H7 (cell line): ENCODE measurements at places on chromosomes 2 and 18.

GRCh38 chr2:888211-888801 is 62.3 kb upstream of the SNTG2 start:
- DNase-seq = no peak

GRCh38 chr18:27223526-27224291 is 38.6 kb upstream of the CHST9 start:
- DNase-seq = peak; percentile 8

DNA sequence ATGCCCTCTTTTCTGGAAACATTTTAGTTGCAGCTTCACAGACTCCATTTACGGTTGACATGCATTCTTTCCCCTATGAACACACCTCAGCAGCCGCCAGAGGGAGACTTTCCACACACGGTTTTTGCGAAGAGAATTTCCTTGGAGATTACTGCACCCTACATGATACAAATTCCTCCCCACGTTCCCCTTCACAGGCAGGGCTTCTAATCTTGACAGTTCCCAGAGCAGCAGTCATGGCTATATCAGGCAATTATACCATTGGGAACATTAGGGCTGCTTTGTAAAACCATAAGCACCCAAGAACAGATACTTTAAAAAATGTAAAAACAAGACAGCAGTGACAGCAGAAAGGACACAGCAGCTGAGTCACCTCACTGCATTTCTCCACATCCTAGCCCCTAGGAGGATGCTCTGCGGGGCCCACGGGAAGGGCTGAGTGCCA is 253.8 kb downstream of the TGIF1 start:
- DNase-seq = peak; percentile 68

DNA sequence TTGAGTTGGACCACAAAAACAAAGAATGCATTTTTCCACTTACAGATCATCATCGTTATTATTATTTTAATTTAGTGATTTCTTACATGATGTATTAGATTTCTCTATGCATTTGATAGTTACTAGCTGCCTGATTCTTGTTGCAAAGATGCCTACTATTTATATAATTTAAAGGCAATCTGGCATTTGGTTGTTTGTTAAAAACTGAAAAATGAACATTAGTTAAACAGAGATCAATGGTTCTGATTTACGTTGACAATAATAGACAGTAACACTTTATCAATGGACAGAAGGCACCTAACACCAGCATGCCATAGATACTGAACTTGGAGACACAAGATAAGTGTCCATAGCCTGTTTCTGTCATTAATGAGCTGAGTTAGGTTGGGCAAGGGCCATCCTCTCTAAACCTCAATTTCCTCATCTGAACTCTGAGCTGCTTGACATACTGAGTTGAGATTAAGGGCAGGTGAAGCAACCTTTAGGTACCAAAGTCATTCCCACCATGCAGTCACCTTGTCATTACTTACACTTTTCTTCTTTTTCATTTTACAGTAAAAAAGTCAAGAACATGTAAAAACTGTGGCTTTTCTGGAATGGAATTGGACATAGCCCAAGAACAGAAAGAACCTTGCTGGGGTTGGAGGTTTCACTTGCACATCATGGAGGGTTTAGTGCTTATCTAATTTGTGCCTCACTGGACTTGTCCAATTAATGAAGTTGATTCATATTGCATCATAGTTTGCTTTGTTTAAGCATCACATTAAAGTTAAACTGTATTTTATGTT is 3.1 kb downstream of the CCL20 start:
- DNase-seq = no peak

DNA sequence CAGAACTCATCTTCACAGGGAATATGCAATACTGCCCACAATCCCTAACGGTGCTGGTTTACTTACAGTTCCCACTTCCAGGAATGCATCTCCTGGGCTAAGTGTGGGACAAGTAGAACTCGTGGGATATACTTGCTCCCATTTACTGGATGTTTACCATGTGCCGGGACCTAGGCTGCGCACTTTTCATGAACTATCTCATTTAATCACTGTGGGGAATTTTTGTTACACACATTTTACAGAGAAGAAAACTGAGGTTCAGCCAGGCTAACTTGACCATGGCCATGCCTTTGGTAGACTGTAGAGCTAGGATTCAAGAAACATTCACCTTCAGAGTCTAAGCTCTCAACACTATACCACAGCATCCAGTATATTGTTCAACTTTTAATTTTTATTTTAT is 24.4 kb upstream of the MBOAT2 start:
- DNase-seq = no peak

- DNase-seq = no peak
These were observed 295.4 kb upstream of the CRIM1 start for GRCh38 chr2:36060133-36060532.

- no peak for DNase-seq
These were observed 163.8 kb upstream of the MYCN start for GRCh38 chr2:15776629-15776919.

- DNase-seq = no peak
These were observed 53.7 kb upstream of the TWSG1 start for GRCh38 chr18:9280849-9281248.

GRCh38 chr2:29270701-29271121 is 155.5 kb downstream of the CLIP4 start:
- DNase-seq = no peak

DNA sequence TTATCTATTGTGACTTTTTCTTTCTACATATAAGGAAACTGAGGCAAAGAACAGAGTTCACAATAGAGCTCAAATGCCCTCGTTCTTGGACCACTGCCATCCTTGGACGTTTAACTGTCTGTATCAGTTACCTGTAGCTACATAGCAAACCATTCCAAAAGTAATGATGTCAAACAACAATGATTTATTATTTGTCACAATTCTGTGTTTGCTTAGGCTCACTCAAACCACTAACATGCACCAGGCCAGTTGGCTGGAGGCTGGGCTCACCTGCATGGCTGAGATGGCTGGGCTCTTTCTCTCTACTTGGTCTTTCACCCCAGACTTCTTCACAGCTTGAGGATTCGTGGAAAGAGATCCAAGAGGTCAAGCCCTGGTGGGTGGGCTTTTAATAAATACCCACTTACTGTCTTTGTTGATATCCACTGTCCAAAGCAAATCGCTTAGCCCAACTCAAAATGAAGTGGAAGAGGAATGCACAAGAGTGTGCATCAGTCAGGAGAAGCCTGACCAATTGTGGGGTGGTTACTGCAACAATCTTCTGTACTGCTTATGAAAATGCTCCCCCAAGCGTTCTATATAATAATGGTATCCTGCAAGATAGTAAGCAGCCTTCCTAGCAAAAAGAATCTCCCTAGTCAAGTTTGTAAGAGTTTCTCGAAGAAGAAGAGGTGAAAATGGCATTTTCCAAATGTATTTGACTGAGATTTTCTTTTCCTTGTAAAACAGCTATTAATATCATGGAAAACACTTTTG is 163.5 kb upstream of the NT5C1B start:
- DNase-seq = no peak

DNA sequence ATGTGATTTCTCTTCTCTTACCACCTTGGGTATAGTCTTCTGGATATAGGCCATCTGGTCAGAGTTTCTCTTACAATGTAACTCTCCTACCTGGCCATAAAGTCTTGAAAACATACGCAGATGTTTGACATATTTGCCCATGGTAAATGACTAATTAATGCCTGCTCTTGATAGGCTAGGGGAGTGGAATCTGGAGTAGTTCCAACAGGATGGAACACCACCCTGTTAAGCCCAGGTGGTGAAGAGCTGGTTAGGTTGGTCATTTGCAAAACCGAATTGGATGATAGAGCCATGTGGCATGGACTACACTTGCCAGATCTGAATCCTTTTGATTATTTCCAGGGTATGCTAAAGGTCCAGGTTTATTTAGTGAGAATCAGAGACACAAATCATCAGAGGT is 36.5 kb downstream of the HADHB start:
- DNase-seq = no peak

- no peak for DNase-seq
These were observed 25.1 kb downstream of the SMYD1 start for GRCh38 chr2:88092773-88093172.

- no peak for DNase-seq
These were observed 47.2 kb downstream of the VAPA start for GRCh38 chr18:9961041-9961440.

DNA sequence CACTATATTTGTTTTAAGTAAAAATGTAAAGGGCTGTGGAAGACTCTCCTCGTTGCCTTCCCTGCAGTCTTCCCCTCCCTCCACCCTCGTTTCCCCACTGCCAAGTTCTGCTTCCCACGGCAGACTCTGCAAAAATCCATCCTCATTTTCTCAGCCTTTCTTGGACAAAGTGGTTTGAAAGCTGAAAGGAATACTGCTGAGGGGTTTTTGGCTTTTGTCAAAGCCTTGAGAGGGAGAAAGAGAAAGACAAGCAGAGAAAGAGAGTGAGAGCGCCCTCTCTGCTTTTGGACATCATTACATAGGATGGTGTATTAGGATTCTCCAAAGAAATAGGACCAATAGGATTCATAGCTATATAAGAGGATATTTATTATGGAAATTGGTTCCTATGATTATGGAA is 455.9 kb upstream of the SOX11 start:
- DNase-seq = peak; percentile 14

GRCh38 chr2:120743657-120744056 is 8.0 kb downstream of the GLI2 start:
- DNase-seq = peak; percentile 45

DNA sequence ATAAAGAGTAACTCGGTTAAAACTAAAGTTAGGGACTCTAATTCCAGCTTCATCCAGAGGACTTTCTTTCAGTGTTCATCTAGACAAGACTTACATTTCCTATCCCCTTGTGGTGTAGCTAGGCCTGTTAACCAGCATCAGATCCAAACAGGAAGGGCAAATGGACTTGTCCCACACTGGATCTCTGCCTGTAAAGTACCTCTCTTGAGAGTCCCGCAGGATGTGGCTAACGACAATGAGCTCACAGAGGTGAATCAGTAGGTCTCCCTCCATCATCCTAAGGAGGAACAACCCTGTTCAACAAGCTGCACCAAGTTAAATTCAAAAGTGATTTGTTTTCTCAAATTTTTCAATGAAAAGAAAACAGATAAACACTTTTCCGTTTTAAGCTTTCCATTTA is 412.3 kb upstream of the RGPD4 start:
- DNase-seq = no peak

GRCh38 chr2:63700271-63700670 is 111.5 kb downstream of the MDH1 start:
- no peak for DNase-seq

DNA sequence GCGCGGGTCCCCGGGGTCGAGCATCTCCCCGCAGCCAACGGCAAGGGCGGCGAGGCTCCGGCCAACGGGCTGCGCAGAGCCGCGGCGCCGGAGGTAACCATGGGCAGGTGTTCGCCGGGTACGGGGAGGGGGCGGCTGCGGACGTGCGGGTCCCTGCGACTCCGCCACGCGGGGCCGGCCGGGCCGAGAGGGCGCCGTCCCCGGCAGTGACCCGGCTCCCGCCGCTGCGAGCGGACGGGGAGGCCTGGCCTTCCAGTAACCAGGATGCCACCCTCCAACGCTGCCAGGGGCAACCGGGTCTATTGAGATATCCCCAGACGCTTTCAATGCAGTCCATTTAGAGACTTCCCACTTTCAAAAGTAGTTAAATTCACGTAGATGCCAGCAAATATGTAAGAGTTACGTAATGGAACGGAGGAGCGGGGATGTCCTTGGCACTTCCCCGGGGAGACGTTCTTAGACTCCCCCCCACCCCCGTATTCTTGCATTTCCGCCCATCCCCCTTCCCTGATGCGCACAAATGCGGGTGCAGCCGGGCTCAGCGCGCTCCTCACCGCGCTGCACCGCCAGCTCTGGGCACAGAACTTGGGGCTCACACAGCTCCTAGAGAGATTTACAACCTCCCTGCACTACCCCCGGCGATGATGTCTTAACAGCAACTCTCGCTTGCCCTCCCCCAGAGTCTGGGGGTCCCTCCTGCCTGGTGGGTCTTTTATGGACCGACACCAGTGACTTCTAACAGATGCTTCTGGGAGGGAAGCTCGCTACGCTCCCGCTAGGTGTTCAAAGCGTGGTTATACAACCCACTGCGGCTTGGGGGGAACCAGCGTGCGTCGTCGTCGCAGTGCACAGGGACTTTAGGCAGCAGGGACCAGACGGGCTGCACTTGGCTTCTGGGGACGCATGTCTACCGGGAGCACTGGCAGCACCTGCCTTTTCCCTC is 657 bp downstream of the SGPP2 start:
- DNase-seq = peak; percentile 68

- no peak for DNase-seq
These were observed 623.8 kb upstream of the NXPH2 start for GRCh38 chr2:139403948-139404347.

- DNase-seq = no peak
These were observed 227.3 kb downstream of the ZBTB7C start for GRCh38 chr18:48181857-48182256.

GRCh38 chr2:240451108-240451611 is 15.7 kb downstream of the GPC1 start:
- no peak for DNase-seq

GRCh38 chr2:100425107-100425506 is 7.6 kb upstream of the CHST10 start:
- no peak for DNase-seq

GRCh38 chr2:31383471-31384153 is 30.9 kb downstream of the XDH start:
- no peak for DNase-seq

DNA sequence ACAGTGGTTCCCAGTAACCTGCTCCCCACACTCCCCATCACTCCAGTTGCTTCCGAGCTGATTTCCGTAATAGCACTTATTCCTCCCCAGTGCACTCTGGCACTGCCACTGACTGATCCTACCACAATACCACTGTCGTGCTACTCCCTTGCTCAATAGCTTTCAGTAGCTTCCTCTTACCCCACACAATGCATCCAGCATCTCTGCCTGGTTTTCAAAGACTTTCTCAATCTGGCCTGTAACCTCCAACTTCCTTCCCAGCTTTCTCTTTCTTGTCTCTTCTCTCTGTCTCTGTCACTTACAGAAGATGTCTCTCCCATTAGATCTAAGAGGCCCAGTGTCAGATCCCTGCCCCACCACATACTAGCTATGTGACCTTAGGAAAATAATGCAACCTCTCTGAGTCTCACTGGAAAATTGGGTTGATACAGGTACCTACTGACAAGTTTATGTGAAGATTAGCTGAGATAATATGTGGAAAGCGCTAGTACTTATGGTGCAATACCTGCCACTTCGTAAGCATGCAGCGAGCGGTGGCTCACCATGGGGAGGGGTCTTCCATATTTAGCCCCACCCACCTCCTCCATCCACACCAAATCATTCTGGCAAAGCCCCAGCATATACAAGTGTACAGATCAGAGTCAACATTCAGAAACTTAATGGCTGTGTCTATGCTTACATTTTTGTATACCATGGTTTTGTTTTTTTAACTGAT is 36.7 kb downstream of the SFXN5 start:
- no peak for DNase-seq

DNA sequence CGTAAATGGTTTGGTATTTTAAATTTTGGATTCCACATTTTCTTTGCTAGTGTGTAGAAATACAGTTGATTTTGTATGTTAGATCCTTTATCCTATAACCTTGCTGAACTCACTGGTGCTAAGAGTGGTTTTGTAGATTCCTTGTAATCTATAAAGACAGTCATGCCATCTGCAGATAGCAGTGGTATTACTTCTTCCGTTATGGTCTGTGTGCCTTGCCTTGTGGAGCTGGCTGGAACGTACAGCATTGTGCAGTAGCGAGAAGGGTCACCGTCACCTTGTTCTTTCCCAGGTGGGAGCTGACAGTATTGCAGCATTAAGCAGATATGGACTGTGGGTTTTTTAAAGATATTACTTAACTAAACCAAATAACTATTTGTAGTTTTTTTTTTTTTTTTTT is 33.7 kb downstream of the ATP9B start:
- DNase-seq = no peak
